ENCODE measurements at places on chromosomes 2 and 18.

- DNase-seq, result no peak
Observed at GRCh38 chr2:144546933-144547332, 27.0 kb upstream of the ZEB2 start.

- peak; percentile 2 for DNase-seq
Observed at GRCh38 chr2:31107591-31108300, 30.5 kb downstream of the GALNT14 start.

DNA sequence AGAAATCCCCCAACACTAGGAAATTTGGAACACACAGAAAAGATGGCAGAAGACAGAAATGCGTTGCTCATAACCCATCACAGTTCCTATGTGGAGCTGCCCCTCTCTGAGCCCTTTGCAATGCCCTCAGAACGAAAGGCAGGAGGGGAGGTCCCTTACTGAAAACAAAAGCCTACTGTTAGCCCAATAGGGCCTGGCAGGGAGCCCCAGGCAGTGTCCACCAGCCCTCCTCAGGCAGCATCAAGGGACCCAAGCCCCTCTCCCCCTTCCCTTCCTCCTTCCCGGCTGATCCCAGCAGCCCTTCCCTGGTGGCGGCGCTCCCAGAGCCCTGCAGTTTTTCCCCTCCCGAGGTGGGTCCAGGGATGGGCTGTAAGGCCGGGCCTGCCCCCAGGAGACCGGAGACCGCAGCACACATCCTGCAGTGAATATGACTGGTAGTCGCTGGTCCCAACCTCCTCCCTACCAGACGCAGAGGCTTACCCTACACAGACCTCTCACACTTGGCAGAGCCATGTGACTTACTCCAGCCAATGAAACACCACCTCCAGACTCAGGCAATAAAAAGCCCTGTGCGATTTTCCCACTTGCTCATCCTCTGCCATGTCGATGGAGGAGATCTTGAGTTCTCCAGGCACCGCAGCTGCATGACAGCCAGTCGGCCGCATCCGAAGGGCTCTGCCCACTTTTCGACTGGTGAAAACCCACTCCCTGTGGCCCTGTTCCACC lies 19.4 kb upstream of the DUSP2 start:
- no peak for DNase-seq

DNA sequence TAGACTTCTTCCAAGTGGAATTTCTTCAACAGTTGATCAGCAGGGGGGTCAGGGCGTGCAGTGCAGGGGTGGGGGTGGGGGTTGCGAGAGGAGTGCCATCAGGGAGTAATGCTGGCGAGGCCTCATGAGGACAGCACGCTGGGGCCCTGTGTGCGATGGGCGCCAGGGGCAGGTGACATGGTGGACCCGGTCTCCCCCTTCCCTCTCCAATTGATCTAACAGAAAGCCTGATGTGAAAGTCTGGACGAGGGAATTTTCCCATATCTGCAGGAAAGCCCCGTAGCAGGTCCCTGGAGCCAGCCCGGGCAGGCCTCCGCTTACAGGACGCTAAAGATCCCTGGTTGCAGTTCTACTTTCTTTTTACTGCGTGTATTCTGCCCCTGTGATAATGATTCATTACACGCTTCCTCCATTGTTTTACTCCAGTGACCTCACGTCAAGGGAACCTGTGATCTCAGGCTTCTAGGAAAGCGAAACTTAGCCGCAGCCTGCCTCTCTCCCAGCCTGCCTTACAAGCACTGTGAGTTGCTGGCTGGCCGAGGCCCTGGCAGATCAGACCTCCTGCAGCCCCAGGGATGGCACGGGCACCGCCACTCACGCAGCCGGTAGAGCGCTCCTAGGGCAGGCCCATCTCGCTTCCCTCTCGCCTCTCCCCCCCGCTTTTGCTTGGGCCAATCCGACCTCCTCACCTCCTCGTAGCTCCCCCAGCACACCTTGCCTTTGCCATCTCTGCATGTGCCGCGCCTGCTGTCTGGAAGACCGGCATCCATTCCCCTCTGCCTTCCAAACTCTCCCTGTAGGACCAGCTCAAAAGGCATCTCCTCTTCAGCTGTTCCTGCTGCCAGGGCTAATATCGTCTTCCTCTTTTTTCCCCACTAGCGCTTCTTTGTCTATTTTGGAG lies 19.2 kb downstream of the NEURL3 start:
- peak; percentile 88 for DNase-seq

DNA sequence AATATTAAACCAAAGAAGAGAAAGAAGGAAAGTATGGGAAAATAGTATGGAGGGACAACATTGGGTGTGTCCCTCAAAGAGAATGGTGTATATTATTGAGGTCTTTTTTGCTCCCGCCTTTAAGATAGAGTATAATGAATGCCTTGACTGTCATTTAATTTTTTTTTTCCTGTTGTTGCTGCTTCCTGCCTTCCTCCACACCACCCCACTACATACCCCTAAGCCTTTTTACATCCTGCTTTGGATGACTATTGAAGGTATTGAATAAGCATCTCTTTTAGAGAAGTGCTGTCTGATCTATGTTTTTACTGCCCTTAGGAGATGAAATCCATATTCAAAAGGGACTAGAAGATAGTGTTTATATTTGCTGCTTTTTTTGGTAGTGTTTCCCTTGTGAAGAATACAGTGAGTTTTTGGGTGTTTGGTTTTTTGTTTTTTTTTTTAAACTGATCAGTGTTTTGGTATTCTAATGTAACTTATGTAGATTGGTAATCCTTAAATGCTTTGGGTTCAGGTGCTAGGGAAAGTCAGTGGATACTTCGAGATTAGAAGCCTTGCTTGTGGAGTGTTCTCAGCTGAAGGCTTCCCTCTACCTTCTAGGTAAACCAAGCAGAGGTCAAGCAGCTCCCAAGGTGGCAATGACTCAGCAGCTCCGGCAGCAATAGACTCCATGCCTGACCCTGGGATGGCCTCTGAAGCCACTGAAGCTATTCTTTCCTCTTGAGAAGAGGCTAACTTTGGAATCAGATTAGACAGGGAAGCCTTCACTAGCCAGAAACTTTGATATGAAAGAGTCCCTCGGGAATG lies 5.0 kb downstream of the FZD7 start:
- no peak for DNase-seq

- DNase-seq, result no peak
Observed at GRCh38 chr2:237490009-237490711, 3.1 kb downstream of the MLPH start.

Measured in fibroblast of pulmonary artery (primary cell).